ENCODE measurements at places on chromosomes 16 and 17.
A peak's percentile ranks its signal among the peaks of the same experiment; 100 is the strongest.

DNA sequence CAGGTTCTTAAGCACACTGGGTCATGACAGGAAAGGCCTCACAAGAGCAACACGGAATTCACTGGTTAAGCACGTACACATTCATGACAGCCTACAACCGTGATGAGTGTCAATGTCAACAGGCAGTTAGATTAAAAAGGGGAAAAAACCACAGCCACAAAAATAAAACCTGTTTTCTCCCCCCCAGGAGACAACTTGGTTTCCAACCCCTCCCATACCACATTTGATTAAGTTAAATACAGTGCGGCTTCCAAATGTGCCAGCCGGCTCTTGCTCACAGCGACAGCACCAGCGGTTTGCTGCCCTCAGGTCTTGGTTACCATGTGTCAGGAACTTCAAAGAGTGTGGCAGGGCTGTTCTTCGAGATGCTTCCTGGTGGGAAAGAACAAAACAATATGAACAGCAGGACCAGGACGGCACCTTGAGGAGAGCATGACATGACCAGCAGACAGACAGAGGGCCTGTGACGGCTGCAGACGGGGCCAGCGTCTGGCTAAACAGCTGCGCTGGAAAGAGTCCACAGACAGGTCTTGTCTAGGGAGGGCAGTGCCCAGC, 193.6 kb downstream of the PARN start:
- DNase-seq, result no peak

- no peak for DNase-seq
Observed at GRCh38 chr17:68387435-68388218, 69.7 kb downstream of the WIPI1 start.

- no peak for DNase-seq
Observed at GRCh38 chr17:78092794-78093324, 35.7 kb downstream of the TMC6 start.

DNA sequence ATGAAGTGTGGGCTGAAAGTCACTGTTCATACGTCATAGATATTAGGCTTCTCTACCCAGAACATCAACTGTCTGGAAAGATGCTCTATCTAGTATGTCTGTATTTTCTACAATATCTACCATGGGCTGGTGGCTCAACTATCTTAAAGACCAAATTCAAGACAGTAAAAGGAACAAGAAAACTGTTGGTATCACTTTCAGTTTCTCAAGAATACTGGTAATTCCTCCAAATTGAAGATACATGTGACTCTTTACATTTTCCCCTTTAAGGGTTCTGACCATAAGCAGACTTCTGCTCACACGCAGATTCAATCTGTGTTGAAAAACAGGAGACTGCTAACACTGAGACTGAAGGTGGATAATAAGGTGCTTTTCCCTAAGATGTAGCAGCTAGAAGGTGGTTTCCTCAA, 24.2 kb downstream of the XPO6 start:
- DNase-seq, result peak; percentile 66

Data from common myeloid progenitor, CD34-positive (primary cell).